ENCODE measurements at places on chromosomes 4 and X.

GRCh38 chr4:186161138-186161537 lies 30.2 kb upstream of the CYP4V2 start:
- no peak for DNase-seq

GRCh38 chrX:115093191-115093590 lies 75.8 kb upstream of the IL13RA2 start:
- no peak for DNase-seq

DNA sequence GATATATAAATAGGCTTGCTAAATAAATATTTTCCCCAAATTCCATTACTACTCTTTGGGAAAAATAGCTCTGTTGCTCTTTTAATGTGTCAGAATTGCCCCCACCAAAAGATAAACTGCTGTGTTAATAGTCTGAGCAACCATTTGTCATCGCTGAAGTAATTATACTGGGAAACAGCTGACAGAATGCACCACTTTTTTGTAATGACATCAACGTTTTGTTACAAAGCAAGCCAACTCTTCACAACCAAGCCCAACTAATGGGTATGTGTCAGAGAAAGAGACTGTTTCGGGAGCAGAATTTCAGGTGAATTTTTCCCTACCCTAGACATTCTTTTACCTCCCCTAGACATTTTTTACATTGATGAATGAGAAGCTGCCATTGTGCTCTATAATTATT lies 405.0 kb upstream of the MAGEB18 start:
- no peak for DNase-seq

DNA sequence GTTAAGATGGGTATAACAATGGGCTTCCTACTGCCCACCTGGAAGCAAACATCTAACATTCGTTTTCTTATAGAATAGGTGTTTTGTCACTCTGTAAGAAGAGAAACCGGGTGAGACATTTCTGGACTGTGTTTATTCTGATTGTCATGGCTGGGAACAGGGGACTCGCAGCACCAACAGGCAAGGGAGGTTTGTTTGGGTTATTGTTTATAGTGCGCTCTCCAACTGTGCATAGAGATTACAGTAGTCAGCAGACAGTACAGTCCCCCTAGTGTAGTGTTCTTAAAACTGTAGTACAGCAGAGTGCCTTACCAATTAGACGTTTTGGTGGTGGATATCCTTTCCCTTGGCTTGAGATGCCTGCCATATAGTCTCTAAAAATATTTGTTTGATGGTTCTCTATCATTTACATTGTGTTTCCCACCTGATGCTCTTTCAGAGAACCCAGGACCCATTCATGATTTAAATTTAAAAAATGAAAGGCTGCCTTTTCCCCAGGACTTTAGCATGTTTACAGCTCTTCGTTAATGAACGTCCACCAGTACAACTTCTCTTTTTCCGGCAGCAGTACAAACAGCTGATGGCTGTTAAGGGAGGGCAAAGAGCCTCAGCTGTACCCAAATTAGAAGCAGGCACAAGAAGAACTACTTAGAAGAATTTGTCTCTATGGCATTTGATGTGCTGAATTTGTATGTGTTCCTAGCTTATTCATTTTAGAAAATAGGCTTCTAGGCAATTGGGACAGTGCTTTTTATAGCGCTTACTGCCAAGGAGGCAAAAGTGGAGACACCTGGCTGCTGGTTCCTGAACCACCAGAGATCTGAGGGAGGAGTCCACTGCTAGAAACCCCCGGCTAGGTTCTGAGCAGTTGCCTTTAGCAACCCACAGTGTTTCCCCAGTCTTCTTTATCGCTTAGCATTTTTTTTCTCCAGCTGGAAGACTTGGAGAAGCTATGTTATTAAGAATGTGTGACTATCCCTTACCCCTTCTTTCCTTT lies 1.0 kb upstream of the RNF150 start:
- DNase-seq = no peak

DNA sequence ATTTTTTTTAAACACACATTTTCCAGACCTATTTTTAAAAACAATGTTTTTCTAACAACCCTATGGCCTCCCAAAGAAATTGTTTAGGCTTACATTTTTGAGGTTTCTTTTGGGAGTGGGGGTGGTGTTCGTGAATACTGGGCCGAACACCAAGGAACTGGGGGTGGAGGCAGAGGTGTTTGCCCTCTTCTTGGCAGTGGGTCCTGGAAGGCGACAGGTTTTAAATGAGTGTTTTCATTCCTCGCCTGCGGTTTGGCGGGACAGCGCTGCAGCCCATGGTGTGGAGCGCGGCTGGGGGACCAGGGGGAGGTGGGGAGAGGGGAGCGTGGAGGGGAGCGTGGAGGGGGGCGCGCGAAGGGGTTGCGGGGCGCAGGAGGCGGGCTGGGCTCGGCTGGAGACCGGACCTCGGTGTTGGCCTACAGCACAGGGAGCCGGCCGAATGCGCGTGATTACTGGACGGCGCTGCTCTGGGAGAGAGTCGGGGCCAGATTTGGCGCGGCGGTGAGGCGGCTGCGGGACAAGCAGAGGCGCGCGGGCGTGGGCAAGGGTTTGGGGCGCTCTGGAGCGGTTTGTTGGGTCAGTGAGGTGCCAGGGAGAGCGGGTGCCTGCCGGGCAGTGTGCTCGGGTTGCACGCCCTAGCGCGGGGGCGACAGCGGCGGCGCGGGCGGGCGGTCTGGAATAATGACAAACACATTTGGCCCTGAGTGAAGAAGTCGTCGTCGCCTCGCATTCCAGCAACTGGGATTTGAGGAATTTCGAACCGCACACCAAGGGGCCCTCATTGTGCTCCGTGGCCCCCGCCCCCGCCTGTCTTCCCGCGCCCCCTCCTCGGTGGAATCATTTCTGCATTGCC lies 764 bp downstream of the PDGFRA start:
- no peak for DNase-seq

- no peak for DNase-seq
These were observed 2506.6 kb downstream of the ARAP2 start for GRCh38 chr4:33737726-33738125.

- peak; percentile 54 for DNase-seq
These were observed 132.3 kb upstream of the HPGD start for GRCh38 chr4:174654634-174655033.

DNA sequence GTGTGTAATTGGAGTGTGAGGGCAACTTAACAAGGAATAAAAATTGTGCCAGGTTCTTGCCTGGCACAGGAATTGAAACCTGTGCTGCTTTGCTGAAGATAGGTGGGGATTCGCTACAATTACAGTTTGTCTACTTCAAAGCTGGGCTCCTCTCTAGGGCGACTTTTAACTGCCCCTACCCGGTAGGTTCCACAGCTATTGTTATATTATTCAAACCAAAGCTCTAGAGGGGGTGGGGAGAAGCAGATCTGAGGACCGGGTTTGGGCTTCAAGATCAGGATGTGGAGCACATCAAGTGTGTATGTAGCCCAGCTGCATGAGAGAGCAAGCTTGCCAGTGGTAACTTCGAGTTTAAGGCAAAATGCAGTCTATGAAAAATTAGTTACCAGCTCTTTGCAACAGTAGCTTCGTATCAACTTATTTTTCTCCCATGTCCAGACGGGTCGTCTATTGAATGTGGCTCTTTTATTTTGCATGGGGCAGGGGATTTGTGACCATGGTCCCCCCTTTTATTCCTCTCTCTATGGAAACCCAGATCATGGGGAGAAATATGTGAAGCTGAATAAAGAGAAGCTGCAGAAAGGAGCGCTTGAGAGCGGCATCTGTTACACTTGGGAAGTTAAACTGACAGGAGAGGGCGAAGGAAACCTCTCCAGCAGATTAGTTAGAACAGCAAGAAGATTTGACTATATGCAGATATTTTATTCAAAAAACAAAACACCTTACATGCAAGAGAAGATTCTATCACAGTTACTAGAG lies 3.2 kb upstream of the POU3F4 start:
- no peak for DNase-seq
